Activated CD8-positive, alpha-beta memory T cell treated with anti-CD3 and anti-CD28 coated beads, Interleukin-2, amount 10 ng/mL, durations not matched to agents 7 days and 5 days (primary cell): ENCODE measurements at places on chromosomes 7 and 10. TPM values are rescaled to one million over a fixed set of nuclear protein-coding genes. Genes with fewer than 3 reads are reported as not detected.

Gene TMEM130
- not detected for total RNA-seq

Gene NODAL
- not detected for total RNA-seq

Gene CLRN3
- not detected for total RNA-seq

Gene CALHM1
- 1.1 TPM for total RNA-seq

Gene FKBP9
- 0.53 TPM for total RNA-seq

Gene VAX1
- total RNA-seq = not detected

Gene ENO4
- total RNA-seq = not detected

Gene GIMAP1
- total RNA-seq = 6.8 TPM

GRCh38 chr10:27819781-27820531, 74.3 kb upstream of the MKX start:
- no peaks in the 10 kb centered on the region for H3K27me3 ChIP-seq
- H3K36me3 ChIP-seq = no peaks in the 10 kb centered on the region
- H3K4me3 ChIP-seq = no peak overlapping the region

DNA sequence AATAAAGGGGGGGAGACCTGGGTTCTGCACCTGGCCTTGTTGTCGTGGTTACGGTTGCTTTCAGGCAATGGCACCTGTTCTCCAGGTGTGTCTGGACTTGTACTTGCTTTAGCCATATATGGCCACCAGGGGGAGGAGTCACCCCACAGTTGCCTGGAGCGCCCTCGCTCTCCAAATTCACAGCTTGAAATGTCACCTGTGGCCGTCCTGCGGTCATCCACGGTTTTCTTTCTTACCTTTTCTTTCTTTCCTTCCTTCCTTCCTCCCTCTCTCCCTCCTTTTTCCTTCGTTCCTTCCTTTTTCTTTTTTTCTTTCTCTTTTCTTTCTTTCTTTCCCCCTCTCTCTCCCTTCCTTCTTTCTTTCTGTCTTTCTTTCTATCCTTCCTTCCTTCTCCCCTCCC, 157.2 kb upstream of the ZNF92 start:
- no peaks in the 10 kb centered on the region for H3K36me3 ChIP-seq
- no peaks in the 10 kb centered on the region for H3K27me3 ChIP-seq
- H3K4me3 ChIP-seq = no peak overlapping the region

- no peak overlapping the region for H3K4me3 ChIP-seq
- peaks cover 8% of the 10 kb centered on the region for H3K4me1 ChIP-seq
- peaks cover 37% of the 10 kb centered on the region for H3K36me3 ChIP-seq
- no peaks in the 10 kb centered on the region for H3K27me3 ChIP-seq
- H3K27ac ChIP-seq = no peak overlapping the region
These were observed 78.4 kb upstream of the AFAP1L2 start for GRCh38 chr10:114482480-114483304.

DNA sequence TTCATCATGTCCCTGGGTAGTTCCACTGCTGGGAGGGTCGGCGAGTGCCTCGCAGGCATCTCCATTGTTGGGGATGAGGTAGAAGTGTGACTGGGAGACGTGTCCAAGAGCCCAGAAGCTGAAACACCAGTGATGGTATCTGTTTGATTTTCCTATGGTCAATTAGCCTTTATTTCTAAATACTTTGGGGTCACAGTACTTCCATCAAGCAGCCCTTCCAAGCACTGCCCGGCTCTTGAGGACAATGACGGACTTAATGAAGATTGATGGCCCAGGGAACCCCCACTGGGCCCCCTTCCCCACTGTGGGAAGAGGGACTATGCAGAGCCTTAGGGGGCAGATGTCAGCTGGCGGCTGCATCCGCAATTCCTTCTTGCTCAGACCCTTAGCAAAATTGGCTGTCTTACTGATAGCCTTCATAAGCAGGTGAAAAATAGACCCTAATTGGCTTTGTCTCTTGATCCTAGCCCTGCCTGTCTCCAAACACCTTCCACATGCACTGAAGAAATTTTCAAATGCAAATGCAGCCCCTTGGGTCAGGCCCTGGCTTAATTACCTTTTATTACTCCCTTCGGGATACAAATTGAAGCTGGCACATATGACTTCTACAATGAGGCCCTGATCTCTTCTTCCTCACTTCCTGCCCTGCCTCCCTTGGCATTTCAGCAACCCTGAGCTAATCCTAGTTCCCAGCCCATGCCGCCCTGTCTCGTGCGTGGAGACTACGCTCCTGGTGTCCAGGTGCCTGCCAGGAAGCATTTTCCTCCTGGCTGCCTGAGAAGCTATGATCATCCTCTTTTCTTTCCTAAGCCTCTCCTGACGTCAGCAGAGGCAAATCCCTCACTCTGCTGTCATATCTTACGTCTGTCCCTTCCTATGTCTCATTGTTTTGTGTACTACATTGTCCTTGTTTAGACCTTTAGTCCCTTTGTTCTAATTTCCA, 124.5 kb upstream of the GDF10 start:
- H3K4me1 ChIP-seq = peaks cover 6% of the 10 kb centered on the region
- peaks cover 6% of the 10 kb centered on the region for H3K27me3 ChIP-seq
- H3K27ac ChIP-seq = no peak overlapping the region
- no peak overlapping the region for H3K4me3 ChIP-seq

GRCh38 chr10:6522230-6522629, 57.8 kb downstream of the PRKCQ start:
- no peak overlapping the region for H3K4me3 ChIP-seq
- peaks cover 42% of the 10 kb centered on the region for H3K36me3 ChIP-seq
- H3K27me3 ChIP-seq = no peaks in the 10 kb centered on the region
- H3K27ac ChIP-seq = no peak overlapping the region
- DNase-seq = no peak

GRCh38 chr7:188727-189500, 3.5 kb upstream of the FAM20C start:
- H3K36me3 ChIP-seq = no peaks in the 10 kb centered on the region
- DNase-seq = no peak
- H3K4me1 ChIP-seq = peaks cover 2% of the 10 kb centered on the region
- H3K27ac ChIP-seq = no peak overlapping the region
- no peak overlapping the region for H3K4me3 ChIP-seq

DNA sequence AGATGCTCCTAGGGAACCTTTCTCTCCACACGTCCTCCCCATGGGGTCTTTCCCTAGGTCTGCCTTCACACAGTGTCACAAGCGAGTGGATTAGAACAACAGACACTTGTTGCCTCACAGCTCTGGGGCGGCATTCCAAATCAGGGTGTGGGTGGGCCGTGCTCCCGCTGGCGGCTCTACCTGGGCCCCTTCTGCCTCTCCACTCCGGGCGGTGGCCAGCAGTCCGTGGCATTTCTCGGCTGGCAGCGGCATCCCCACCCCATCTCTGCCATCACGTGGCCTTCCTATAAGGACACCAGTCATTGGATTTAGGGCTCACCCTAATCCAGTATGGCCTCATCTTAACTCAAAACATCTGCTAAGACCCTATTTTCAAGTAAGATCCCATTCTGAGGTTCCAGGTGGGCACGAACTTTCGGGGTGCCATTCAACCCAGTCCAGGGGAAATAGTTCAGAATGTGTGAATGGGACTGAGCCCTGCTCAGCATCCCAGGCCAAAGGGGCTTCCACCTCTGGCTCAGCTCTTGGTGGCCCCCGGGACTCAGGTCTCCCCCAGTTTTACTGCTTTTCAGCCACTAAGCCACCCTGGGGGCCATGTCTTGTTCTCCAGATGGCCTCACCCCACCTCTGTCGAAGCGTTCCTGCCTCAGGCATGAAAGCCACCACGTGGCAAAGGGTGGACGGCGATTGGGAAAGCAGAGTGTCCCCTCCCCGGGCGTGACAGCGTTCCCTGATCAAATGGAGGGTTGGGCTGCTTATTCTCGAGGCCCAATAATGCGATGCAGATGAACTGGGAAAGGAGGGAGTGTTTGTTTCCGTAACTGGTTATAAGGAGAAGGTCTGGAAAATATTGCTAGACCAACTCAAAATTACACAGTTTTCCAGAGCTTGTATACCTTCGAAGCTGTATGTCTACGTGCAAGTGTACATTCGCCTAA, 350.0 kb downstream of the GLRX3 start:
- no peaks in the 10 kb centered on the region for H3K4me1 ChIP-seq
- H3K27ac ChIP-seq = no peak overlapping the region
- H3K27me3 ChIP-seq = no peaks in the 10 kb centered on the region

DNA sequence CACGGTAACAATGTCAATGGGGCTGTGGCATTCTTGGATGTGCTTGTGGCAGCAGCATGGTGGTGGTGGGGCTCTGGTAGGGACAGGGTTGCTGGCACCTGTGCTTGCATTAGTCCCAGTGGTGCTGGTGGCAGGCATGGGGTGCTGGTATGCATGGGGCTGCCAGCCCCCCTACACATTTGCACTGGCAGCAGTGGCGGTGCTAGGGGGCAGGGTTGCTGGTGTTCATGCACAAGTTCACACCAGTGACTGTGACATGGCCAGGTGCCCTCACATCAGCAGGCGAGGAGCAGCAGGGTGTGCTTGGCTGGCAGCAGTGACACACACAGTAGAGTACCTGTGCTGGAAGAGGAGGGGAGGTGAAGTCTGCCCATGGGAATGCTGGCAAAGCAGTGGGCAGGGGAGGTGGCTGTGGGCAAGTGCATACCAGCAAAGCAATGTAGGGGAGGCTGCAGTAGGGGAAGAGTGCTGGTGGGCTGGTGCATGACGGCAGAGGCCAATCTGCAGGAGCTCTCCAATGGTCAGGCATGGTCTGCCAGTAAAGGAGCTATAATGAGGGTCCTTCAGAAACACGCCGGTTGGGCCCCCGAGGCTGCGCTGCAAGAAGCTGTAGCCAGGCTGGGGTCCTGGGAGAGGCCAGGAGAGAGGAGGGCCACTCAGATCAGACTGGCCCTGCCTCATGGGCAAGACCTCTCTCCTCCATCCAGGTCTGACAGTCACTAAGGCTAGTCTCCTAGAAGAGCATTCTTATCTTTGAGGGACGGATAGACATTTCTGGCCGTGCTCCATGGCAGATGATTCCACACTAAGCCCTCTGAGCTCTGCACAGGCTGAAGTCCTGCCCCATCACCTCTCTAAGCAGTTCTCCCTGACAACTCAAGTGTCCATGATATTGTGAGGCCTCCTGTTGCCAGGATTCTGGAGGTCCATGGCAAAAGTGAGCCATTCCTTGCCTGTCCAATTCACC, 406.4 kb downstream of the SEMA3D start:
- H3K4me3 ChIP-seq = no peak overlapping the region
- no peaks in the 10 kb centered on the region for H3K27me3 ChIP-seq
- H3K36me3 ChIP-seq = no peaks in the 10 kb centered on the region

DNA sequence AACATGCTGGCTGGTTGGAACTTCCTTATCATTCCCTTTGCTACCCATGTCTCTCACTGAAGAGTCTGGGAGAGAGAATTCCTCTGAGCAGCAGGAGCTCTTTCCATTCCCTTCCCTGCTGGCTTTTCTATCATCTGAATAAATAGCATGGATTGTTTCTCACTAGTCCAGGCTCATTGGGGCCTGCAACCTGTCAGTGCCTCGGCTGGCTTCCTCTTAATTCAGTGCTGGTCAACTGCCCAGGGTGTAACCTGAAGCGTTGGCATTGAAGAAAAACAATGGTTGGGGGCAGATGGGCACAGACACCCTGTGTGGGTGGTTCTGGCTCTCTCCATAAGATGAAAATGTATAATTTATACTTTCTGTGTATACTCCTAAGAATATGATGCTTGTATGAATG, 155.6 kb downstream of the ANLN start:
- H3K27ac ChIP-seq = no peak overlapping the region
- H3K36me3 ChIP-seq = peaks cover 19% of the 10 kb centered on the region
- no peak overlapping the region for H3K4me3 ChIP-seq
- no peaks in the 10 kb centered on the region for H3K4me1 ChIP-seq
- DNase-seq = no peak
- no peaks in the 10 kb centered on the region for H3K27me3 ChIP-seq

GRCh38 chr10:125284875-125285597, 124.7 kb upstream of the CTBP2 start:
- no peaks in the 10 kb centered on the region for H3K36me3 ChIP-seq
- H3K27me3 ChIP-seq = no peaks in the 10 kb centered on the region
- no peaks in the 10 kb centered on the region for H3K4me1 ChIP-seq
- no peak overlapping the region for H3K27ac ChIP-seq
- DNase-seq = no peak

DNA sequence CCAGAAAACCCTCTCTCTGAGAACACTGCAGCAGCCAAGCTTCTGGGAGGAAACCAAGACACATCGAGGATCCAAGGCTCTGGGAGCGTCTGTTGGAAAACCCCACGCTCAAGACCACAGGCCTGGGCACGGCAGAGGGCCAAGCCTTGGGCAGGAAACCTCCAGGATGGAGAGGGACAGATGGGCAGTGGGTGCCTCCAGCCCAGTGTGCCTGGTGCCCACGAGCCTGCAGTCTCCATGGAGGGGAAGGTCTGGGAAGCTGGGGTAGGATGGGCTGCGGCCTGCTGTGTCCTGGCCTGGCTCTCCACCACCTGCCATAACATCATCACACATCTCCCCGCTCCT, 96.1 kb downstream of the FAM53B start:
- DNase-seq = no peak
- no peaks in the 10 kb centered on the region for H3K27me3 ChIP-seq
- peak overlapping the region; percentile 92 for H3K27ac ChIP-seq
- peaks cover 7% of the 10 kb centered on the region for H3K36me3 ChIP-seq
- peak overlapping the region; percentile 54 for H3K4me3 ChIP-seq
- peaks cover 81% of the 10 kb centered on the region for H3K4me1 ChIP-seq

DNA sequence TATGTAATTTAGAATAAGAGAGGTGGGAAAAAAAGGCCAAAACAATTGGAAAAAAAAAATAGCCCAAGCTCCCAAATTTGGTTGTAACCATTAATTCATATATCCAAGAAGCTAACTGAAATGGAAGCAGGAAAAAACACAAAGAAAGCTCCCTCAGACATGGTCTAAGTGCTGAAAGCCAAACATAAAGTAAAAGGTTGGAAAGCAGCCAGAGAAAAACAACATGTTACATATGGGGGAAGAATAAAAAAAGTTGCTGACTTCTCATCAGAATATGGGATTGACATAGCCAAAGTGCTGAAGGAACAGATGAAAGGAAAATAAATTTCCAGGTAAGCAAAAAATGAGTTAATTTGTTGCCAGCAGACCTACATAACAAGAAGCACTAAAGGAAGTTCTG, 40.3 kb downstream of the PDZD8 start:
- H3K27ac ChIP-seq = no peak overlapping the region
- H3K4me3 ChIP-seq = no peak overlapping the region
- no peaks in the 10 kb centered on the region for H3K27me3 ChIP-seq
- H3K36me3 ChIP-seq = peaks cover 46% of the 10 kb centered on the region
- no peak for DNase-seq
- no peaks in the 10 kb centered on the region for H3K4me1 ChIP-seq

- DNase-seq = no peak
- H3K4me1 ChIP-seq = peaks cover 2% of the 10 kb centered on the region
- no peak overlapping the region for H3K4me3 ChIP-seq
- peaks cover 5% of the 10 kb centered on the region for H3K27me3 ChIP-seq
These were observed 89.6 kb downstream of the ITIH5 start for GRCh38 chr10:7577176-7577575.
